WTC11 (cell line): ENCODE measurements at places on chromosomes 16 and 17. TPM values are rescaled to one million over a fixed set of nuclear protein-coding genes. Genes with fewer than 3 reads are reported as not detected.
A peak's percentile ranks its signal among the peaks of the same experiment; 100 is the strongest.

TBC1D3H gene
- total RNA-seq = not detected in 3 replicates

- no peak overlapping the region for H3K4me3 ChIP-seq
- H3K27me3 ChIP-seq = no peaks in the 10 kb centered on the region
- H3K4me1 ChIP-seq = peaks cover 24% of the 10 kb centered on the region
- peak overlapping the region; percentile 70 for H3K27ac ChIP-seq
Measured at GRCh38 chr17:81252326-81252986, 13.3 kb downstream of the NDUFAF8 start.

DNA sequence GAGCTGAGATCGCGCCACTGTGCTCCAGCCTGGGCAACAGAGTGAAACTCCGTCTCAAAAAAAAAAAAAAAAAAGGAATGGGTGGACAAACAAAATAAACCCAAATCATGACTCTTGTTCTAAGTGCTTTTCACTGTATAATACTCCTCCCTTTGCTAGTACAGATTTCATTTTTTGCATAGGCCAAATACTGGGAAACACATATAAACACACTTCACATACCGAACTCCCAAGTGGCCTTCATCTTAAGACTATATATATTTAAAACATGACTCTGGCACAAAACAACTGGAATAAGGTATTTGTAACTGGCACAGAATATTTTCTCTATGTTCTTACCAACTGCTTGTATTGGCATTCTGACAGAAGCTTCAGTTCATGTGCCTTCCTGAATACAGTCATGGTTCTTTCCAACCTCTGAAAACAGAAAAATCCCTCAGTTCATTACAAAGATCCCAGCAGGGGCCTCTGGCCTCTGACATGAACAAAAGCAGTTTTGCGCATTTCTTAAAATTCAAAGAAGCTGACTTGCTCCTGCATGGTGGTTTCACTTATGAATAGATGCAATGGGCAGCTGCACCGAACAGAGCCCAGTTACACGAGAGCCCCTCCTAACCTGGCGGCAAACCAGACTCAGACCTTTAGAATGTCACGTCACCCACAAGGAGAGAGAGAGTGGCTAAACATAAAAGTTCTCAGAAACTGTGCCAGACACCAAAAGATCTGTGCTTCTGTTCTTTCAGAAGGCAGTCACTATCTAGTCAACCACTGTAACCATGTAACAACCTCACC is 19.1 kb upstream of the COPRS start:
- no peaks in the 10 kb centered on the region for H3K4me1 ChIP-seq
- H3K27me3 ChIP-seq = no peaks in the 10 kb centered on the region
- H3K27ac ChIP-seq = 0 out of 2 replicates have a peak overlapping the region, but pooled peaks have one; percentile 32
- H3K4me3 ChIP-seq = no peak overlapping the region

DNA sequence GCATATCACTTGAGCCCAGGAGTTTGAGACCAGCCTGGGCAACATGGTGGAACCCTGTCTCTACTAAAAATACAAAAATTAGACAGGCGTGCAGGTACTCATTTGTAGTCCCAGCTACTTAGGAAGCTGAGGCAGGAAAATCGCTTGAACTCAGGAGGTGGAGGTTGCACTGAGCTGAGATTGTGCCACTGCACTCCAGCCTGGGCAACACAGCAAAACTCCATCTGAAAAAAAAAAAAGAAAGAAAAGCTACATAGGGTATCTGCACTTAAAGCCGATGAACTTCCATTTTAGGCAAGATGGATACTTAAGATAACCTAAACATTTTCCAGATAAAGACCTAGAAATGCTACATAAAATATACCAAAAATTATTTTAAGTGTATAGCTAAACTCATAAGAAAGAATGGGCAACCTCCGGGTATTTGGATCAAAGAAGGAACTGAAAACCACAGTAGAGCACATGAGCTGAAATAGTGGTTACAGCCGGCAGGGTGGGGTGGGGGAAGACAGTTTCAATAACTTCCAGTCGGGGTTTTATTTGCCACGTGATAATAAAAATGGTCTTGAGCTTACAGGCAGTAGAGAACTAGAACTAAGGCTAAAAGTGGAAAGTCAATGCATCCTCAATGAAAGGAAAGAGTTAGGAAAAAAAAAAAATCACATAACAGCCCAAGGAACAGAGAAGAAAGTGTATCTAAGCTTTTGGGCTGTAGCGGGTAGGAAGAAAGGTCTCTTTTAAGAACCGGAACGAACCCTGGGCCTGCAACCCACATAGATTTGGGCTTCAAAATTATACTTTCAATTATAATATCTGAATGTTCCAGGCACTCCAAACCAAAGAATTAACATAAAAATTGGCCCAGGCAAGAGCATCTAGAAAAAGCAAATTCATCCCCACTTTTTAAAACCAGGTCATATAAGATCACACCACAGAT is 53.1 kb downstream of the CFDP1 start:
- DNase-seq = no peak
- peaks cover 9% of the 10 kb centered on the region for H3K36me3 ChIP-seq
- H3K4me1 ChIP-seq = peaks cover 17% of the 10 kb centered on the region
- peak overlapping the region; percentile 50 for H3K27ac ChIP-seq
- no peak overlapping the region for H3K4me3 ChIP-seq

GRCh38 chr16:55291847-55292246 is 32.2 kb upstream of the IRX6 start:
- no peak overlapping the region for H3K4me3 ChIP-seq
- H3K27ac ChIP-seq = no peak overlapping the region
- H3K36me3 ChIP-seq = peaks cover 12% of the 10 kb centered on the region
- peaks cover 4% of the 10 kb centered on the region for H3K27me3 ChIP-seq
- DNase-seq = no peak

- no peaks in the 10 kb centered on the region; the same call in 1 of the 2 replicates for H3K4me1 ChIP-seq
- H3K36me3 ChIP-seq = no peaks in the 10 kb centered on the region
- DNase-seq = no peak
- no peaks in the 10 kb centered on the region; the same call in 1 of the 2 replicates for H3K27me3 ChIP-seq
Measured at GRCh38 chr17:39107973-39108372, 43.5 kb downstream of the PLXDC1 start.
